ENCODE measurements at places on chromosomes 2 and 18.

- no peak for DNase-seq
Measured at GRCh38 chr18:78140294-78140693, 839.3 kb upstream of the SALL3 start.

DNA sequence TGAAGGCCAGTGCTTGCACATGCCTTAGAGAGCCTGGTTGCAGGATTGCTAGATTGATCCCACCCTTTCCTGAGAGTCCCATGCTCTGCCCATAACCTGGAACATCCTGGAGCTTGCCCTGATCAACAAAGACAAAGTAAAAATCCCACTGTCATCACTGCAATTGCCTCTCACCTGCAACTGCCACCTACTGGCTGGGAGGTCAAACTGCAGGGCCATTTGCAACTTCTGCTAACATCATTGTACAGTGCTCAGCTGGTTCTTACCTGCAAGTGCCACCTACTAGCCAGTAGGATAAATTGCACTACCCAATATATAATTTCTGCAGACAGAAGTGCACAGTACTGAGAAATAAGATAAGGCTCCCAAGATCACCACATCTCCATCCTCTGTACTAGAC lies 947.5 kb downstream of the CPS1 start:
- DNase-seq: no peak

DNA sequence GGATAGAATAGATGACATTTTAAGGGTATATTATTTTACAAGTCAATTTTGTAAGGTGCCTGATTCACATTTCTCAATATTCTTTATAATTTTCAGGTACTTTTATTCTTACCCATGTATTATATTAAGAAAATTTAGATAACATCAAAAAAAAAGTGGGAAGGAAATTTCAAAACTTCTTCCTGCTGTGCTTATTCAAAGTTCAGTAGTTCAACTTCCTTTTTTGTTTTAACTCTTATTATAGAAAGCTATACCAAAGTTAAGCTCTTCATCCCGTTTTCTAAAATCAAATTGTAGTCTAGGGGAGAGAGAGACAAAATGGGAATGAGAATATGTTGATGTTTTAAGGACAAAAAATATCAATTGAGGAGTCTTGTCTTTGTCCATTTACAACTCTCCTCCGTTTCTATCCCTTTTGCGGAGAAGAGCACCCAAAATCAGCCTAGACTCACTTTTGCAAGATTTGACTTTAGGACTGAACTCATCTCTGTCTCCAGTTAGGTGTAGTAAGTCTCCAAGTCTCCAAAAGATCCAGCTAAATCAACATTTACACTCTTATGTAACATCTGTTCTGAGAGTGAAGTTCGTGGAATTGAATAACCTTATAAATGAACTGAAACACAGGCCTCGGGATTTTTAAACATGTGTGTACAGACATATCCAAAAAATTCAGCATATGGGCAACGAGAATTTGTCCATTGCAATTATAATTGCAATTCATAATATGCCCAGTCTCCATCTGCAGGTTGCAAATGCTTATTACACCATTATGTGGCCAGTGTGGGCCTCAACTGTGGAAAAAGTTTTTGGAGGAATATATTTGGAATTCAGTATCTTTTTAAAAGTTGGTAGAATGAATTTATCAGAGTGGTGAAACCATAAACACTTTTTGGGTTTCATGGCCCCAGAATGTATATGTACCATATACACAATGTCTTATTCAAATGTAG lies 23.9 kb downstream of the FAM124B start:
- DNase-seq: no peak

GRCh38 chr2:150478200-150478974 lies 9.1 kb downstream of the RND3 start:
- peak; percentile 18 for DNase-seq

DNA sequence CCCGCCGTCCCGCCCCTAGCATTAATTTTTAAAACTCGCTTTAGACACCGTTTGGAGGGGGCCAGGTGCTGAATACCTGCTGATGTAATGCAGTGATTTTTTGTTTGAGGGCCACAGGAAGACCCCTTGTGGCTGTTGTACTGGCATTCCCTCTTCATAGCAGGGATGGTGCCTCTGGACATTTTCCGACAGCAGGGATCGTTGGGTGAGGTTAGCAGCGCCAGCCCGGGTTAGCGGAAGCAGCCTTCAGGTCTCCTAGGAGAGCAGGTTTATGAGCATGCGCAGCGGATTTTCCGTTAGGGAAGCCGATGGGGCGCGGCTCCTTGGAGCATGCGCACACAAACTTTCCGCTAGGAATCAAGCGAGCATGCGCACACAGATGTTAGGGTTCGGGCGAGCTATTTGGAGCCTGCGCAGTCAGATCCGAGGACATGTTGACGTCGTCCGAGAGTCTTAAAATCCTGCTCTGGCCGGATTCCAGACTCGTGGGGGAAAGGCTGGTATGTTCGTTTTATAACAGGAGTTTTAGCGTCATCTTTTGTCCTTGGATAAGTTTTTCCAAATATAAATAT lies 17.2 kb upstream of the C2orf74 start:
- no peak for DNase-seq

DNA sequence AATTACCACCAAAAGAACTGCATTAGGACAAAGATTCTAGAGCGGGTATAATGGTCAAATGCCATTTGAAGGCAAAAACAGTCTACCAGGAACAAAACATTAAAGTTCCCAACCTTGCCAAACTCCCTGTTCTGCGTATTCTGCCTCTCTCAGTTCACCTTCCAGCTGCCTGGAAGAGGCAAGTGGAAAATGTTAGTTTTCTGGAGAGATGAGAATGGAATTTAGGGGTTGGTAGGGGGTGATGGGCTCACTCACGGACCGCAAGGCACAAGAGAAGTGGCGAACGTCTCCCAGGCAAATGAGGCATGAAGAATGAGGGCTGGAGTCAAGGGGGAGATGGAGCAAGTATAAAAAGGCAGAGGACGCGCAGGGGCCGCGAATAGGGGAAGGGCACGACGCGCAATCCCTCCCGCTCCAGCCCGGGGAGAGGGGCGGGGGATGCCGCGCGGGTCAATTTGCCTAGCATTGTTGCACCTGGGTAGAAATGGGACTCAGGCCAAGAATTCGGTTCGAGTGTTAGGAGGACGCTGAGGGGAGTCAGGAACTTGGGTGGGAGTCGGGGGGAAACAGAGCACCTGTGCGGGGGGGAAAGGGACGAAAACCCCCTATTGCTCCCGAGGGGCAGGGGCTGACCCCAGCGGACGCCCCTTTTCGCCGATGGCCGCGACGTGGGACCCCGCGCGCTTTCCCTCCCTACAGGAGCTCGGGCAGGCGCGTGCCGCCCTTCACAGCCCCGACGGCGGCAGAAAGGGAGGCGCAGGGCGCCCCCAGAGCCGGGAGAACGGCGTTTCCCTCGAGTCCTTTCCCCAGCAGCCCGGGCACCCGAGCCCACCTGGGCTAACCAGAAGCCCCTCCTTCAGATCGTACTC lies 573 bp downstream of the PAIP2B start:
- peak; percentile 81 for DNase-seq

GRCh38 chr2:166516712-166517303 lies 22.8 kb upstream of the SCN7A start:
- no peak for DNase-seq

GRCh38 chr18:28045880-28046279 lies 131.1 kb downstream of the CDH2 start:
- no peak for DNase-seq

DNA sequence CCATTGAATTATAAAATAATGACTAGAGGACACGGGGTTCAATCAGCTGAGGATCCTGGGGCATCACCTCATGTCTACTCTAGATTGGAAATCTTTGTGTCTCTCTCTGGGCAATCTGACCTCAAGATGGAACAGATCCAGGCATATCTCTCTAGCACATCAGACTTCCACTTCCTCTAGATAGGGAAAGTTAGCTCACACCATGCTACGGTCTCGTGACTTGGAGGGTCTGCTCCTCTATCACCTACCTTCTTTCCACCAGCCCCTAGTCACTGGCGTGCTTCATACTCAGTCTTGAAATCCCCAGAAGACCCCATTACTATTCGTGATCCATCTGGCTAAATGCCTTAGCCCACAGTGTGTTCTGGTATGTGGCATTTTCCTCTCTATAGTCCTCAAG lies 148.8 kb downstream of the ANKRD44 start:
- no peak for DNase-seq

- no peak for DNase-seq
Measured at GRCh38 chr2:118122594-118123281, 34.5 kb downstream of the INSIG2 start.

GRCh38 chr18:56175330-56176001 lies 462.9 kb downstream of the TXNL1 start:
- DNase-seq: no peak

- no peak for DNase-seq
Measured at GRCh38 chr2:223300326-223300725, 248.3 kb downstream of the KCNE4 start.

- DNase-seq: no peak
Measured at GRCh38 chr2:74261204-74261864, 62.9 kb downstream of the MTHFD2 start.

- no peak for DNase-seq
Measured at GRCh38 chr2:86518481-86518880, 44.8 kb downstream of the CHMP3 start.

GRCh38 chr2:183014005-183014404 lies 24.3 kb downstream of the NCKAP1 start:
- DNase-seq: no peak

DNA sequence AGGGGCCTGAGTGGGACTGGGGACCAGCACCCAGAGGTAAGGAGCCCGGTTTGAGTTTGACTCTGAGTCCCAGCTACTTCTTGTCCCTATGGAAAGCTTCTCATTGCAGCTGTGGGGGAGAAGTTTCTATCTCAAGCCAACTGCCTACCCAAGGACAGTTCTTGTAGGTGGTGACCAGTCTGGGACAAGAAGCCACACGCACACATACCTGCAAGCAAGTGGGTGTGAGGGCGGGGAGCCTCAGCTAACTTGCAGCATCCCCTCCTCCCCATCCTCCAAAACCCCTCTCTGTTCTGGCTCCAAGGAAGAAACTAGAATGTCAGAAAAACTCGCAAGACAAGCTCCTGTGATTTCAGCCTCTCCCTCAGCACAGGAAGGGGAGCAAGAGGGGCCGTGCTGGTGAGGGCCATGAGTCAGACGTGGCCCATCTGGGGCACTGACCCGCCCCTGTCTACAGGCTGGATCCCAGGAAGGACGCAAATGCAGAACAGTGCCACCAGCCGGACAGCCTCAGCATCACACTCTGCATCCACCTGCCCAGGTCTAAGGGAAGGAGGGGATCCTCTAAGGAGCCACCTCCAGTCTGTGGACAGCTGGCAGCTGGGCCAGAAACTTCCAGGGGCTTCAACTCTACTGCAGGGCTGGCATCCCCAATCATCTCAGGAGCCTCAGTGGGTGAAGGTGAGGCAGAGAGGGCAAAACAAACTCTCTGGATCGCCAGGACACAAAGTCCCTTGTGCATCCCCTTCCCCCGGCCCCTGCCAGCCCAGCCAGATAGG lies 103.4 kb downstream of the TNS1 start:
- DNase-seq: no peak

GRCh38 chr2:234974501-234975385 lies 22.9 kb downstream of the SH3BP4 start:
- DNase-seq: no peak

- no peak for DNase-seq
Measured at GRCh38 chr2:116510117-116510671, 1304.3 kb upstream of the DDX18 start.

DNA sequence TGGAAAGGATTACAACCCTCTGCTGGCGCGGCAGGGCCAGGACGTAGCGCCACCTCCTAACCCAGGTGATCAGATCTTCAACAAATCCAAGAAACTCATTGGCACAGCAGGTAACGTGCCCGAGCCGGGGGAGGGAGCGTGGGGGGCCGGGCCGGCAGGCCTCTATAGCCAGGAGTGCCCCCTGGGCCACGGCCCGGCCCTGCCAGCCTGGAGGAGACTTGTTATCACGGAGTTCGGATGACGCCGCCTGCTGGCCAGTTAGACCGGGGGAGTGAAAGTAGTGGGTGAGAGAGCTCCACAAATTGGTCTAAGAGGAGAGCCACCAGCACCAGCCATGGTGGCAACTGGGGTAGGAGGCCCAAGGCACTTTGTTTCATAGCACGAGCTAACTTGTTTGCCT lies 8.6 kb upstream of the TMEM214 start:
- no peak for DNase-seq

DNA sequence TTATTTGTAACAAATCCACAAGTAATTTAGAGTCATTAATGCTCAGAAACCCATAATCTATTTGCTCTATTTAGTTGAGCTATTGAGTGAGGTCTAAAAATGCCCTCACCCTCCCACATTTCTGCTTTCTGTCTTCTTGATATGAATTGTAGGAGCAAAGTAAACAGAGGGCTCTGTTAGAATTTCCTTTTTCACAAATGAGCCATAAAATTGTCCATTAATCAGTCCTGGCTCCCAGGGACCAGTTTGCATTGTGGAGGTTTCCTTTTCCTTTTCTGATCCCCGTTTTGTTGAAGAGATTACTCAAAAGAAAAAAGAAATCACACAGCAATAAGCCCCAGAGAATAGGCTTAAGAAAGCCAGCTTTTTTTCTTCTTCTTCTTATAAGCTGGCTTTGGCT lies 476.7 kb downstream of the EPHA4 start:
- DNase-seq: no peak

DNA sequence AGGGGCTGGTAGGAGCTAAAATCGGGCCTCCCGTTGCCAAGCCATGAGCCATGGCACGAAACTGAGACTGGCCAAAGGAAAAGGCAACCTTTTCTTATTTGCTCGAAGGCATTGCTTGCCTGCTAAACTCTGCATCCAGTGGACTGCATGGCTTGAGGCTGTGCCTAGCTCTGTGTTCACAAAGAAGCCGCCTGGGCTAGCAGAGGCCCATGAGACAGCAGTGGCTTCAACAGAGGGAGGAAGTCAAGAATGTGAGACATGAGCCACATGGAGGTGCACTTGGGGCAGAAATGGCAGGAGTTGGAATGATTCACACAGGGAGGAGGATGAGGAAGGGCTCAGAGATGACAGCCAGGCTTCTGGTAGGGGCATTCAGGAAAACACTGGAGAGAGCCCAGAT lies 33.5 kb downstream of the TPRKB start:
- DNase-seq: no peak

- no peak for DNase-seq
Measured at GRCh38 chr2:133247631-133248030, 320.6 kb downstream of the NCKAP5 start.

- DNase-seq: no peak
Measured at GRCh38 chr18:10367836-10368235, 86.6 kb upstream of the APCDD1 start.

- DNase-seq: no peak
Measured at GRCh38 chr2:109614715-109615636, 812 bp downstream of the SOWAHC start.

DNA sequence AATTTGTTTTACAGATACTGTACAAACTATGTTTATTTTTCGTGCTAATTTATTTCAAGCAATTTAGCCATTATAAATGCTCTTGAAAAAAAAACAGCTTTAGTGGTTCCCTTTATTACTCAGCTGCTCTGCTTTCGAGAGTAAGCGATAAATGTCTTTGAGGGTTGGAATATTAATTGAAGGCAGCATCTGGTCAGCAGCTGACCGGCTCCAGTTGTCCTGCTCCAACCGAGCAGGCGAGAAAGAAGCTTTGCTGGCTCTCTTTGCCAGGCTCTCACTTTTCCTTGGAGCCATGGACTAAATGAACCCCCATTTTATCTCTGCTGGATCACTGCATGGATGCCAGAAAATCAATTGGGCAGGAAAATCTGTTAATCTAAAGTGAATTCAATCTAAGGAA lies 147.4 kb downstream of the LNPK start:
- peak; percentile 70 for DNase-seq

GRCh38 chr18:24677011-24677410 lies 216.6 kb downstream of the HRH4 start:
- no peak for DNase-seq

All from DMS79 (cell line).